ENCODE measurements at places on chromosomes 2 and 18. TPM values are rescaled to one million over a fixed set of nuclear protein-coding genes. Genes with fewer than 3 reads are reported as not detected.
A peak's percentile ranks its signal among the peaks of the same experiment; 100 is the strongest.

DNA sequence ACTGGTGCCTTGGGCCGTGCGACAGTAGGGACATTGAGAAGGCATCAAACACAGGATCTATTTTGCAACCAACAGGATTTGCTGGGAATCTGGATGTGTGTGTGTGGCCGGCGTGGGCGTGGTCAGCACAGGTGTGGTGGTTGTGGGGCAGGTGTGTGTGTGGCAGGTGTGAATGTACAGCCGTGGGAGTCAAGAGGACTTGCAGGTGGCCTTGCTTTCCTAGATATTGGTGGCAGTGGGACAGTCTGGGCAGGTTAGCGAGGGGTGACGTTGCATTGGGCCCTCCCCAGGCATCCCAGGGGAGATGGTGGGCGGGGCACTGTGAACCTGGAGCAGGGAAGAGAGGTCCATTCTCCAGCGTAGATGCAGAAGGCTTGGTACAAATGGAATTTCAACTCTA is 3.2 kb upstream of the LIMS2 start:
- no peak for DNase-seq

DNA sequence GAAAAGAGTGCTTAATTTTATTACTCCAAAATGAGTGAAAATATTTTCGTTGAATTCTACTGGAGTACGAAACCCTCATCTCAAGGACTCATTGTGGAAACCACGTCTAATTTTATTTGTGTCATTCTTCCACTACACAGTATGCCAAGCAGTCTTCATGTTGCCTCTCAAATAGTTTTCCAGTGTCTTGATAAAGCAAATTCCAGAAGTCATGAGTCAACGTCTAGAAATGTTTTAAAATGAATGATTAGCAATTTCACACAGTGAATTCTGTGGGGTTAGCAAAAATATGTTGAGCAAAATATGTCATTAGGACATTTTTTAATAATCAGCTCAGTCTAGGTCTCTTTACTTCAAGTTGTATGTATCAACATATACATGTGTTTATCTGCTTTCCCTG is 865.5 kb downstream of the DSC3 start:
- DNase-seq, result no peak

DNA sequence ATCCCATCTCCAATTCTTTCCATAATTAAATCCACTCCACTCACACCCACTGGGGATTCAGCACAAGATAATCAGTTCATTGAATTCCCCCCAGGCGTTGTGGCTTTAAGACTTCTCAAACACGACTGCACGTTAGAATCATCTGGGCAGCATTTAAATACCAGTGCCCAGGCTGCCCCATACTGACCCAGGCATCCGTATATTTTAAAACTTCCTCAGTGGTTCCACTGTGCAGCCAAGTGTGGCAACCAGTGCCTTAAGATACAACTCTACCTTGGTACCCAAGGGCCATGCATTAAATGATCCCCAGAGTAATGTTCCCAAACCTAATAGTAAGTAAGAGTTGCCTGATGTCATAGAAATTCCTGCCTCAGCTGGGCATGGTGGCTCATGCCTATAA is 54.3 kb upstream of the BZW1 start:
- no peak for DNase-seq

The ASB18 gene
- polyA plus RNA-seq, result not detected

DNA sequence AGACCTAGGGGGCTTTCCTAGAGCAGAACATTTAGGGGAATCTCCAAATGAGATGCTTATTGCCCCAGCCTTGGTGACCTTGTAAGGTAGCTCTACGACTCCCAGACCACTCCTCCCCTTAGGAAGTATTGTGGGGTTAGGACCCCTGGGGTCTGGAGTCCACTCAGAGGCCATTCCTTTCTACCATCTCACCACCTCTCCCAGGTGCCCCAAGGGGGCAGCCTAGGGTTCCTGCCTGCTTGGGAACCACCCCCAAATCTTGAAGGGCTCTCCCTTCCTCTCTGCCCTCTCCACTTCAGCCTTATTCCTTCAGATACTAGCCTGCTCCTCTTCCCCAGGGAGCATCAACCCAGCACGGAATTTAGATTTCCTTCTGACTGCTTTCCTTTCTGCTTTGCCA is 17.5 kb upstream of the EXOC6B start:
- DNase-seq, result no peak

GRCh38 chr2:50614056-50614455 is 417.9 kb downstream of the NRXN1 start:
- DNase-seq, result no peak

DNA sequence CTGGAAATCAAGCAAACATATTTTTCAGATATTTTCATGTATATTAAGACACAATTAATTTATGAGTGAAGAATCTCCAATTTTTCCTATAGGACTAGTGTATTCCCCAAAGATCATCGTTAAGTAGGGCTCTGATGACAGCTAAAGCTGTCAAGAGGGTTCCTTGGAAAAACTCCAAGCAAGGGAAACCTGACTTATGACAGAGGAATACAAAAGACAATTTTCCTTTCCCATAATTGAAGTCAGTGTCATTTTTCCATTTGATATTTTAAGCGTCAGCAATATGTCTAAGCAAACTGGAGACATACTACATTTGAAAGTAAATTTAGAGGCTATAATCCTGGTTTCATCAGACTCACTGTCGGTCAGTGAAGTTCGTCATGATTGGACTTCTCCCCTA is 36.1 kb downstream of the RIT2 start:
- no peak for DNase-seq

- no peak for DNase-seq
Observed at GRCh38 chr18:48851599-48851960, 99.2 kb downstream of the SMAD7 start.

The UXS1 gene
- 31.1 TPM for polyA plus RNA-seq

The CHRNG gene
- not detected for polyA plus RNA-seq

The PID1 gene
- polyA plus RNA-seq, result not detected

DNA sequence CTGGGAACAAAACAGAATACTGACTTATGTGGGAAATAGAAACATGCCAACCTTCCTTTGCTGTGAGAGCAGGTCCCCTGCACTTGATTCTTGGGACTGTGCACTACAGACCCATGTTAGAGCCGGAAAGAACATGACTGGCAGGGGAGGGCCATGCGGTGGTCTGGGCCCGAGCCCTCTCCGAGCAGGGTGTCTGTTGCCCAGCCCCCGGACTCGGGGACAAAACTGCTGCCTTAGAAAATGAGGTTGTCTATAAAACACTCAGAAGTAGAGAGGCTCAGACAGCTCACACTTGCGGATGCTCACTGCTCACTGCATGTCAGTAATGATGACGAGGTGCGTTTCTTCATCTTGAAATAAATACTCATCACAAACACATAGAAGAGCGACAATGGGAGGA is 270.7 kb upstream of the HDAC4 start:
- no peak for DNase-seq

The ACMSD gene
- not detected for polyA plus RNA-seq

GRCh38 chr2:20423359-20423758 is 23.5 kb upstream of the RHOB start:
- DNase-seq, result no peak

GRCh38 chr2:960061-960736 is 9.6 kb downstream of the SNTG2 start:
- no peak for DNase-seq

- no peak for DNase-seq
Observed at GRCh38 chr2:178238154-178238521, 43.8 kb downstream of the OSBPL6 start.

DNA sequence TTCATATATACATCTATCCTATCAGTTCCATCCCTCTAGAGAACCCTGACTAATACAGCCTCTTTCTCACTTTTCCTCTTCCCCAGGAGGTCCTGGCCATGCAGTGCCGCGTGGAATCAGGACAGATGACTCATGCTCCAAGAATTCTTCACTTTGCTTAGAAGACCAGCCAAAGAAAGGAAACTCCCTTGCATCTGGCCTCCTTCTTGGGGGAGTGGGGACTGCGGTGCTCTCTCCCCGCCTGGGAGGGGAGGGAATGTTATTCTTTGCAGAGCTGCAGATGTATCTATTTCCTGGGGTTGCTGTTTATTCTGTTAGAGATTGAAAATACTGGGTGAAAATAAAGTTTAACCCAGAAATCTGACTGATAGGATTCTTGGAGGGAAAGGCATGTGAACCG is 111.5 kb upstream of the SH3BP4 start:
- peak; percentile 95 for DNase-seq

The PKP4 gene
- 28.3 TPM for polyA plus RNA-seq

DNA sequence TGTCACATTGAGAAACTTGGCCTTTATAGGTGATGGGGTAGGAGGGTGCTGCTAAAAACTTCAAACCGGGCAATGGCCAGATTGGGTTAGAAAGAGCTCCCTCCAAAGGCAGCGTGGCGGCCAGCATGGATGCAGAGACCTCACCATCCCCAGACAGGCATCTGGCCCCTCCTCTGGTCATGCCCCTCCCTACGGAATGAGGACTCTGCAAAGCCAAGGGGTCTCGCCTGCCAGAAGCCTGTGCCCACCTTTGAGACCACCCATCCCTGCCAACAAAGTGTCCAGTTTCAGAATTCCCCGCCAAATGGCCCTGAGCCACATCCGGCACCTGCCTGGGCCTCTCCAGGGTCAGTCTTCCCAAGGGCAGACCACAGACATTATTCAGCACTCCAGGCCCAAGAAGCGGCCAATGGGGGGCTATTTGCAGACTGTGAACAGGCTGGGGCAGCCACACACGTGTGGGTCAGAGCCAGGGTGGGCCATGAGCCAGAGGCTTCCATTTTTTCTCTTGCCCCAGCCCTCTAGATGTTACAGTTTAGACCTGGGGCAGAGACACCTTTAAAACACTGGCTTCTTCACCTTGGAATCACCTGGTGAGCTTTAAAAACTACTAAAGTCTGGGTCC is 4.2 kb upstream of the ATP6V1B1 start:
- no peak for DNase-seq

GRCh38 chr2:83196225-83196624 is 1262.9 kb downstream of the SUCLG1 start:
- peak; percentile 62 for DNase-seq

GRCh38 chr2:240872317-240873097 is 3.9 kb downstream of the AGXT start:
- DNase-seq, result no peak

DNA sequence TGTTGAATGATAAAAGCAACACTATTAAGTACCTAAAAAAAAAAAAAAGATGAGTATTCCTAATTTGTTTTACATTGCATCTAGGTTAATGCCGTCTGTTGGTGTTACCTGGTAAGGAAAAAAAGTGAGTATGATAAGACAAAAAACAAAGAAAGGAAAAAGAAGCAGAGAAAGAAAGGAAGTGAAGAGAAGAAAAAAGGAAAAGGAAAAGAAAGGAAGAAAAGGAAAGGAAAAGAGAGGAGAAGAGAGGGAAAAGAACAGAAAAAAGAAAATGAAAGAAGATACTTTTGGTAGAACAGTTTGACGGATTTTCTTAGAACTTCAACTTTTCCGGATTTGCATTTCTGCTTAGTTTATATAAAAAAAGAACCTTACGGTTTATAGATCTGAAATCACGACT is 387.9 kb downstream of the METTL4 start:
- no peak for DNase-seq

- DNase-seq, result peak; percentile 42
Observed at GRCh38 chr2:71452565-71452964, 796 bp upstream of the DYSF start.

The GRB14 gene
- polyA plus RNA-seq, result 3.0 TPM

The LONRF2 gene
- polyA plus RNA-seq, result not detected

DNA sequence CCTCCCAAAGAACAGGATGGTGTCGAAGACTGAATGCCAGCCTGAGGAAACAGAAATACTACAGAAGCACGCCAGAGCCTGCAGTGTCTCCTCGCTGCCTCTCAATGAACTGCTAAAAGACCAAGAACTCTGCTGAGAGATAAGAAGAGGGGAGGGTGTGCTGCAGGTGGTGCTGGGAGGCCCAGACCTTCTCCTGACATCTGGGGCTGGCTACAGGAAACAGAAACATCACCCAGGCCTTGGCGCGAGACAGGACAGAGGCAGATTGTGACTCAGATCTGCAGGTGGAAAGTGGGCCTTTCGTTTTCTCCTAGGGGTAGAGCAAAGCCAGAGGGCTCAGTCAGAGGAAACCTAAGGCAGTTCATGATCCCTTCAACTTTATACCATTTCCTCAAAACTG is 250.3 kb upstream of the TCF4 start:
- DNase-seq, result no peak

DNA sequence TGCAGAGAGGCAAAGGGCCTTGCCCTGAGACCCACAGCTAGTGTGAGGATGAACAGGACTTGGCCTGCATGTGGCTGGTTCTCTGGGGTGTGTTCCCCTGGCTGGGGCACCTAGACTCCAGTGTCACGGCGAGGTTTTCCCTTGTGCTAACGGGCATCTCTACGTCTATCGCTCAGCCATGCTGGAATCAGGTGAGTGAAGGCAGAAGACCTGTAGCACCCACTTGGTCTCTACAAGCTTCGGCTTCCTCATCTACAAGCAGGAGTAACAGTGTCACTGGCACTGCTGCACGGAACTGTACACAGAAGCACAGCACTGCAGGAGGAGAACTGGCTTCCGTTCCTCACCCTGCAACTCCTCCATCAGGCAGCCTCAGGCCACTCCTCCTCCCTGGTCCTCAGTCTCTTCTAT is 30.6 kb downstream of the HS1BP3 start:
- no peak for DNase-seq

- no peak for DNase-seq
Observed at GRCh38 chr2:74566754-74567085, 12.2 kb downstream of the DOK1 start.

GRCh38 chr18:57909620-57910019 is 106.5 kb upstream of the ATP8B1 start:
- no peak for DNase-seq

The EML6 gene
- polyA plus RNA-seq, result 0.80 TPM

DNA sequence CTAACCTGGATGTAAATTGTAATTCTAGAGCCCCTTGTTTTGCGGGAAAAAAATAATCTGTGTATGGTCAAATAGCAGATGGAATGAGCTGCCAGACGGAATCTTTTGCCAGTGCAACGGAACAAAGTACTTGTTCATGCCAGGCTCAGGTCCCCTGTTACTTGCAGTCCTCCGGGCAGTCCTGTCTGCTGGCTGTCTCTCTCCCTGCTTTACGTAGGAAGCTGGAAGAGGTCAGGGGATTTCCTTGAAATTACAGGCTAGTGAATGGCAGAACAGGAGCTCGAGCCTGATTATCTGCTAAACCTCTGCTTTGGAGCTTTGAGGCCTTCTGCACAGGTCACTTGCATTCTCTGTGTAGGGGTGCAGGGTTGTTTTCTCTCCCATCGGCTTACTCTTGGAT is 54.8 kb downstream of the LRRFIP1 start:
- DNase-seq, result no peak

The RMC1 gene
- polyA plus RNA-seq, result 27.4 TPM

DNA sequence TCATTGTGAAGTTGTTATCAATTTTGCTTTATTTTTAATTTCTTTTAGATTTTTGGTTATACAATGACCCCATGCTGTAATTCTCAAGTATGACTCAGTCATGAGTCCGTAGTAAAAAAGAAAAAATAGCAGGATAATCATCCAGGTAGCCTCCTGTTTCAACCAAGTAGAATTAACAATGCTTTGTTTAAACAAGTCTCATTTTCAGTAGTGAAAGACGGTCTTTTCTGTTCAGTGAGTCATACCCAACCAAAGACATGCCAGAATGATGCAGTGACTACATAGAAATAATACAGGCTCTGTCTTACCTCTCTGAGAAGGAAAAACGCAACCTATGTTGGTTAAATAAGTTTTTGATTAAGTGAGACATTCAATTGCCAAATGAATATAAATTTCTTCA is 67.8 kb upstream of the DSC1 start:
- no peak for DNase-seq
